ENCODE measurements at places on chromosomes 16 and 17. TPM values are rescaled to one million over a fixed set of nuclear protein-coding genes. Genes with fewer than 3 reads are reported as not detected.

The KRT25 gene
- not detected for total RNA-seq

The EVI2B gene
- total RNA-seq = 63.9 TPM

The PRCD gene
- total RNA-seq = not detected

The HEATR9 gene
- 0.45 TPM for total RNA-seq

The KRTAP2-2 gene
- total RNA-seq = not detected

The FBXL16 gene
- total RNA-seq = 12.0 TPM

The OR4D1 gene
- 0.27 TPM for total RNA-seq

The SLC12A3 gene
- not detected for total RNA-seq

The TLCD3B gene
- total RNA-seq = 3.6 TPM

The HSPB9 gene
- total RNA-seq = not detected

The EXOC3L1 gene
- total RNA-seq = not detected

The KRTAP1-1 gene
- not detected for total RNA-seq

The KRTAP4-3 gene
- total RNA-seq = not detected

The SLFN5 gene
- 103 TPM for total RNA-seq

The KRT15 gene
- total RNA-seq = not detected

The FOXL1 gene
- total RNA-seq = not detected

The KRTAP9-2 gene
- not detected for total RNA-seq

The HEXD gene
- total RNA-seq = 47.3 TPM

The HOXB4 gene
- 6.9 TPM for total RNA-seq

The TIMM22 gene
- total RNA-seq = 11.4 TPM

The CDH15 gene
- not detected for total RNA-seq

The IL17C gene
- 0.25 TPM for total RNA-seq

The PSMD12 gene
- total RNA-seq = 50.4 TPM

The KRT39 gene
- not detected for total RNA-seq

The TNP2 gene
- not detected for total RNA-seq

All from T-helper 2 cell treated with Interferon-gamma antibody and Interleukin-4, amounts not matched to agents 100 ng/mL and 5 ng/mL, for 36 hours (primary cell).